ENCODE measurements at places on chromosomes 16 and 17.

- no peak for DNase-seq
Measured at GRCh38 chr16:1299012-1299867, 10.2 kb upstream of the UBE2I start.

DNA sequence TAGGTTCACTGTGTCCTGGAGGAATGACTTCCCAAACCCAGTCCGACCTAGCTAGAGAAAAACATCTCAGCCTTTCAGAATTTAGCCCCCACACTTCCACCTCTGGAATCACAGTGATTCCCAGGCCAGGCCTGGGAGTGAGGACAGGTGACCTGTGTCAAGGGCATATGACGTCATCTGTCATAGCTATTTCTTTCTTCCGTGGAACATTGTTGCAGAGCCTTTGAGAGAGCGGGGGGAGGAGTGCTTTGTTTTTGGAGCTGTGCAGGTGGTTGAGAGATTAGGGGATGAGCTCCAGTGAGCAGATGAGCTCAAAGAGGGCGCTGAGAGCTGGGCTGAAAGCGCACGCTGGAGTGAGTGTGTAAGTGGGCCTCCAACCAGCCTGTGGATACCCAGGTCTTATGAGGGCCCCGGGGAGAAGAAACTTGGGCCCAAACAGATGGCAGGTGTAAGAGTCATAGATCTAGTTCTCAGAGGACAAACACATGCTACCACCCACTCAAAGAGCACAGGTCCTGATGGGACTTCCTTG is 344.8 kb downstream of the SNX29 start:
- no peak for DNase-seq

- DNase-seq = peak; percentile 62
Measured at GRCh38 chr17:81291662-81292061, 3.4 kb downstream of the SLC38A10 start.

GRCh38 chr17:78332991-78333390 is 26.9 kb downstream of the SOCS3 start:
- no peak for DNase-seq

Data from mesenchymal stem cell (in vitro differentiated cells and primary cell).